CD8-positive, alpha-beta memory T cell (primary cell): ENCODE measurements at places on chromosomes 2 and 18.

GRCh38 chr2:21761361-21761760 is 637.6 kb downstream of the TDRD15 start:
- no peak for DNase-seq

DNA sequence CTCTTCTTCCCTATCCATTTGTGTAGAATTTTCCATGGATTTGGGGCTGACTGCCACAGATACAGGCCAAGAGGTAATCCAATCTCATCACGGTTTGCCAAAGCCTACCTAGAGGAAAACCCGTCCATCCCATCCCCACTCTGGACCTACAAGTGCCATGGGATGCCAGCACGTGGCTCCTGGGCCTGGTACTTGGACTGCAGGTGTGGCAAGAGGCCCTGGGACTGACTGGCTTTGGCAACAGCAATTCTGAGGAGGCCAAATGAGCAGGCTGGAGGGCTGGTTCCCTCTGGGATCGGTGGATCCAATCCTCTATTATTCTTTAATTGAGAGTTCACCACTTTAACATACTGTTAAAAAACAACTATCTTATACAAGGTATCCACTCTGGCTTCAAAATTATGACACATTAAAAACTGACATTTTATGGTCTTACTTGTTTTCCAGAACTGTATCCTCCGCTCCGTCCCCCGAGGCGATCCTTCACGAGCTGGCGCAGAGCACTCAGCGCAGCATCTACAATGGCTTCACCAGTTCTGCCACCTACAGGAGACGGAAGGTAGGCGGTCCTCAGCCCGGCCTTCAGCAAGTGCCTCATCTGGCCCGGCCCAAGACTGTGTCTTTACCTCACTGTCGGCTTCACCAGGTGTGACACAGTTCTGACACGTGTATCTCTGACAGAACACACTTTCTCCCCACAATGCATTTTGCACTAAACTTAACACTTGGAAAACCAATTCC is 19.8 kb downstream of the PDIA6 start:
- no peak for DNase-seq

- no peak for DNase-seq
Measured at GRCh38 chr2:179352181-179352580, 87.5 kb upstream of the SESTD1 start.

DNA sequence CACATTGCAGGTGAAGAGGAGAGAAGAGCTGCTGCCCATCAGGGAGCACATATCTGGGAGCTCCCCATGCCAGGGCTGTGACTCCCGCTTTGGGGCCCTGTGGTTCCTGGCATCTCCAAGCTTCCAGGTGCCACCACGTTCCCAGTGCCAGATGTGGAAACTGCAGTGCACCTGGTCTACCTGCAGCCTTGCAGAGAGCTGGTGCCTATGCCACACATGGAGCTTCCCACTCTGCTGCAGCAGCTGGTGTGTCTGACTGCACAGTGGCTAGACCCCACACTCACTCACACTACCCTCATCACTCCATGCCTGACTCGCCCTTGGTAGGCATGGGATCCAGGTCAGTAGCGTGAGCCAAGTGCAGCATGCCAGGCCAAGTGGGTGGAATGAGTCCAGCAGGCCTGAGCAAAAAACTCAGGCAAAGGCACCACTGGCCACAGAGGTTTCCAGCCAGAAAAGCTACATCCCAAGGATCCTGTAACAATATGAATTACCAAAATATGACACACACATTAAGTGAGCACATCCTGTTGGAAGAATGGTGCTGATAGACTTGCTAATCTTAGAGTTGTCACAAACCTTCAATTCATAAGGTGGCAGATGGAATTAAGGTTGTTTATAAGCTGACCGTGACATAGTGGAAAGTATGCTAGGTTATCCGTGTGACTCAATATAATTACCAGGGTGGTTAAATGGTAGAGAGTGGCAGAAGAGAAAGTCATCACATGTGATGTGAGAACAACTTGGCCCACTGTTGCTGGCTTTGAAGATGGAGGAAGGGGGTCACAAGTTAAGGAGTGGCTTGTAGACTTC is 150.9 kb downstream of the EHBP1 start:
- DNase-seq, result no peak

GRCh38 chr18:62554061-62554815 is 31.4 kb downstream of the ZCCHC2 start:
- DNase-seq, result no peak

DNA sequence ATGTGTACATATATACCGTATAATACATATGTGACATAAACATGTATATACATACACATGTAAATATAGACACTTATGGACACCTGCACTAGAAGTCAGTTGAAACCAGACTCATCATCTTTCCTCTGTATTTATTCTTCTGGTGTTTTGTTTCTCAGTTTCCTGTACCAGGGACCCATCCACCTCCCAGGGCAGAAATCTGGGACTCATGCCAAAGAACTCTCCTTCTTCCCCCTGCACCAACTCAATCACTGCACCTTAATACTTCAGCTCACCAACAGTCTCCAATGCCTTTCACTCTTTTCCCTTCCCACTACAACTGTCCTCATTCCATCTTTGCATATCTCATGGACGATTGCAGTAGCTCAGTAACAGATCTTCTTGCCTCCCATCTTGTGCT is 428.0 kb downstream of the FBXO15 start:
- DNase-seq, result no peak

DNA sequence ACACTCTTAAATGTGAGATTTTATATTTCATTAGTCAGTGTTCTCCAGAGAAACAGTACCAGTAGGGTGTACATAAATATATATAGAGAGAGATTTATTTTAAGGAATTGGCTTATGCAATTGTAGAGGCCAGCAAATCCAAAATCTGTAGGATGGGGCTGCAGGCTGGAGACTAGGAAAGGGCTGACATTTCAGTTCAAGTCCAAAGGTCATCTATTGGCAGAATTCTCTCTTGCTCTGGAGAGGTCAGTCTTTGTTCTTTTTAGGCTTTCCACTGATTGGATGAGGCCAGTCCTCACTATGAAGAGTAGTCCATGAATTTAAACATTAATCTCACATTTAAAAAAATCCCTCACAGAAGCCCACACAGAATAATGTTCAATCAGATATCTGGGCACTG is 170.8 kb upstream of the NCKAP5 start:
- DNase-seq, result no peak

- DNase-seq, result no peak
Measured at GRCh38 chr2:160326786-160327185, 126.7 kb upstream of the ITGB6 start.

GRCh38 chr2:233830111-233830802 is 24.1 kb downstream of the HJURP start:
- DNase-seq, result no peak

DNA sequence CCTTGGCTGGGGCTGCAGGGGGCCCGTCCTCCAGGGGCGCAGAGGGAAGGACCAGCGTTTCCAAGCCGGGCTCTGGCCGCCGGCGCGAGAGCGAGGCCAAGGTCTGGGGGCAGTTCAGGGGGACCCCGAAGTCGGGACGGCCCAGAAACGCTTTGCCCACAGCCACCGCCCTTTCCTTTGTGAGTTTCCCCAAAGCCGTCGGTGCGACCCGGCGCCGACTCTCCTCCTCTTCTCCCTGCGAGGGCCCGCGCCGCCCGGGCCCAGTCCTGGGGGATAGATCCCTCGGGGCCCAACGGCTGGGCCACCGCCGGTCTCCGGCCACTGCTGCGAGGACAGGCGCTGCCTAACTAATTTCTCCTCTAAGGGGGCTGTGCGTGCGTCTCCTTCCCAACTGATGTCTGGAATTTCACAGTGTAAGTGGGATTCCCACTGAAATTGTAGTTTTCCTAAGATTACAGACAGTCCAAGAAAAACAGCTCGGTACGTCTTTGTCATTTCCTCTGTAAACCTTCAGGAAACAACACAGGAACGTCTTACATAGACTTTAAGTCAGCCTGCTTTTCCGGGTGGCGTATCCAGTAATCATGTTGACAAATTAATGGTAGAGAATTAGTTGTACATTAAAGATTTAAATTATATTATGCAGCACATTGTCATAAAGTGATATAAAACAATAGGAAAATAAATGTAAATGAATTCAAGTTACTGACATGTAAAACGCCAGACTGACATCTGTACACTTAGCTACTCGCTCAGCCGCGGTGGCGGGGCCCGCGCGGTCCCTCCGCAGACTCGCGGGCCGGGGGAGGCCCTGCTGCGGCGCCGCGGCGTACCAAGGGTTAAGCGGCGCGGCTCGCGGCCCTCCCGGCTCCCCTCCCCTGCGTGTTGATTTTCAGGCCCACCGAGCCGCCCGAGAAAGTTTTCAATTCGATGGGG is 139.4 kb upstream of the SIX3 start:
- DNase-seq, result no peak

- DNase-seq, result no peak
Measured at GRCh38 chr2:13542061-13542460, 825.3 kb downstream of the TRIB2 start.

- no peak for DNase-seq
Measured at GRCh38 chr2:170887496-170887895, 41.6 kb upstream of the GORASP2 start.

DNA sequence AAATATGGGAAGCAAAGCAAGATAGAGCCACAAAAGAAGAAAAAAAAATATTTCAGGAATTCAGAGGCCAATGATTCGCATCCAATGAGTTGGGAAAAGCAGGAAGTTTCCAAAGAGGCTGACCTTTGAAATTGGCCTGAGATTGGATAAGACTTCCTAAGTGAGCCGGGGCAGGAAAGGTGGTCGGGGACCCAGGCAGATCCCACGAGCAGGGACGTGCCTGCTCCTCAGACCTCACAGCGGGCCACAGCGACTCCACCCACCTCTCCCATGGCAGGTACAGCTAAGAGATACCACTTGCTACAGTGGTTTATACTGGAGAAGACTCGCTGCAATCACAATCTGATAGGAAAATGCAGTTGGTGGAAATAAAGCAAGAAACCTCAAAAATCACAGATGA is 102.8 kb upstream of the SALL3 start:
- DNase-seq, result no peak

DNA sequence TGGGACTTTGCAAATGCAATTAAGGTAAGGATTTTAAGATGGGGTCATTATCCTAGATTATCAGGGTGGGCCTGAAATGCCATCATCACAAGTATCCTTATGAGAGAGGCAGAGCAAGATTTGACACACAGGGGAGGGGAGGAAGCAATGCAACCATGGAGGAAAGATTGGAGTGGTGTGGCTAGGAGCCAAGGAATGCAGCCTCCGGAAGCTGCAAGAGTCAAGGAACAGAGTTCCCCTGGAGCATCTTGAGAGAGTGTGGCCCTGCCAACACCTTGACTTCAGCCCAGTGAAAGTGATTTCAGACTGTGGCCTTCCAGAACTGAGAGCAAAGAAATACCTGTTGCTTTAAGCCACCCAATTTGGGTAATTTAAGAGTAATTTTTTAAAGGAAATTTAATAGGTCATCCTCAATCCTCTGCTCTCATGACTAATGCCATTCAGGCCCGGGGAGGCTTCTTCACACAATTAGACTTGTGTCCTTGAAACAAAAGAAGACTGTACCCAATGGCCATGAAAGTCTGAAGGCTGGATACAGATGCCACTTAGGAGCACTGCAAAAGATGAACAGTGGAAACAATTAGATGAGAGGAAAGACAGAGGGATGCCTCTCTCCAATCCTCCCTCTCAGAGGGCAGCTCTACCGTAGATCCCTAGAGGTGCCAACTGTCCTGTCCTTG is 250.3 kb upstream of the ID2 start:
- DNase-seq, result no peak

DNA sequence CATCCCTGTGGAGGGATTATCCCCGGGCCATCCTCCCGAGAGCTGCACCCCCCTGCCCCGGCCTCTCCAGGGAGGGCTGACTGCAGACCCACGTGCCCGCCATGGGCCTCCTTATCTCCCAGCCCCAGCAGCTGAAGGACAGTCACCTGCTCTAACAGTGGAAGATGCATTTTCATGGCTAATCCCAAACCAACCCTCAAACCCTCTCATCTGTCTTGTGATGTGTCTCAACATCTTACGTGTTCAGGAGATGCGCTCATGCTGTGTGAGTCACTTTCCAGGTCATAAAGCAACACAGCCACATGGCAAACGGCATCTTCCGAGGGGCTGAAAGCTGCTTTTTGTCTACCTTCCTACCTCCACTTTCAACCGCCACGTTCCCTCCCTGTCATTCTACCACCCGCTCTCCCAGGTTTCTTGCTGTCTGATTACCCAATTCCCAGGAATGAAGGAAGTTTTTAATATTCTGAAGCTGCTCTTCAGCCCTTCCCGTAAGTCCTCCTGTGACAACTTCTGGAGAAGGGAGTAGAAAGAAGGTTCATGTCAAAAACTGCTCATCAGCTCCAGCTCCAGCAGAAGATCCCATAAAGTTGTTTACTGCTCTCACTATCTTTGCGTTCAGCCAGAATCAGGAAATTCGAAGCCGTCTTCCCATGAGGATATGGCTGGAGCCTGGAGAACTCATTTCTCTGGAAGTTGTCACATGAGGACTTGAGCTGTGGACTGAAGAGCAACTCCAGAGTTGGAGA is 54.5 kb downstream of the MBP start:
- DNase-seq, result no peak

- no peak for DNase-seq
Measured at GRCh38 chr2:32522770-32523169, 105.1 kb upstream of the TTC27 start.

DNA sequence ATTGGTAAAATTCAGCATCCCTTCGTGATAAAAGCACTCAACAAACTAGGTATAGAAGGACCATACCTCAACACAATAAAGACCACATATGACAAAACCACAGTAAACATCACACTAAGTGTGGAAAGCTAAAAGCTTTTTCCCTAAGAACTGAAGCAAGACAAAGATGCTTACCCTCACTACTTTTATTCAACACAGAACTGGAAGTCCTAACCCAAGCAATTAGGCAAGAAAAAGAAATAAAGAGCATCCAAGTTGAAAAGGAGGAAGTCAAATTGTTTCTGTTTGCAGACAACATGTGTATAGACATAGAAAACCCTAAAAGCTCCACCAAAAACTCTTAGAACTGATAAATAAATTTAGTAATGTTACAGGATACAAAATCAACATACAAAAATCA is 271.7 kb downstream of the RBM43 start:
- DNase-seq, result no peak

GRCh38 chr2:45256867-45257641 is 247.8 kb upstream of the SIX2 start:
- DNase-seq, result no peak

- no peak for DNase-seq
Measured at GRCh38 chr2:57965961-57966360, 80.6 kb upstream of the VRK2 start.

DNA sequence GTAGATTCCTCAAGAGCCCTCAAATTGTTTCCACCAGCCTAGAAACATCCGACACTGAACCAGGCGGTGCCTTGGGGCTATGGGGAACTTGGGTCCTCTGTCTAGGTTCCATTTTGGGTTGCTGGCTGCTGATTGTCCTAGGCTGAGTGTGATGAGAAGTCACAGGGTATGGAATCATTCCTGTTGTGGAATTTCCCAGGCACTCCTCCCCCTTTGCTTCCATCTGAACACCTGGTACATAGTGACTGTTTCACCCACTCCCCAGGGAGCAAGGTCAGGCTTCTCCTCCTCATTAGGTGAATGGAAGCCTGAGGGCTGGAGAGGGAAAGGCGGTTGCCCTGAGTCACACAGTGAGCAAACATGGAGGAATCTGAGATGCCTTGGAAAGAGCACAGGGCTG is 4.5 kb downstream of the KIF3C start:
- no peak for DNase-seq
